ENCODE measurements at places on chromosomes 6 and 20.
A peak's percentile ranks its signal among the peaks of the same experiment; 100 is the strongest.

GRCh38 chr6:107342144-107342543 lies 117.2 kb downstream of the PDSS2 start:
- DNase-seq, result no peak

DNA sequence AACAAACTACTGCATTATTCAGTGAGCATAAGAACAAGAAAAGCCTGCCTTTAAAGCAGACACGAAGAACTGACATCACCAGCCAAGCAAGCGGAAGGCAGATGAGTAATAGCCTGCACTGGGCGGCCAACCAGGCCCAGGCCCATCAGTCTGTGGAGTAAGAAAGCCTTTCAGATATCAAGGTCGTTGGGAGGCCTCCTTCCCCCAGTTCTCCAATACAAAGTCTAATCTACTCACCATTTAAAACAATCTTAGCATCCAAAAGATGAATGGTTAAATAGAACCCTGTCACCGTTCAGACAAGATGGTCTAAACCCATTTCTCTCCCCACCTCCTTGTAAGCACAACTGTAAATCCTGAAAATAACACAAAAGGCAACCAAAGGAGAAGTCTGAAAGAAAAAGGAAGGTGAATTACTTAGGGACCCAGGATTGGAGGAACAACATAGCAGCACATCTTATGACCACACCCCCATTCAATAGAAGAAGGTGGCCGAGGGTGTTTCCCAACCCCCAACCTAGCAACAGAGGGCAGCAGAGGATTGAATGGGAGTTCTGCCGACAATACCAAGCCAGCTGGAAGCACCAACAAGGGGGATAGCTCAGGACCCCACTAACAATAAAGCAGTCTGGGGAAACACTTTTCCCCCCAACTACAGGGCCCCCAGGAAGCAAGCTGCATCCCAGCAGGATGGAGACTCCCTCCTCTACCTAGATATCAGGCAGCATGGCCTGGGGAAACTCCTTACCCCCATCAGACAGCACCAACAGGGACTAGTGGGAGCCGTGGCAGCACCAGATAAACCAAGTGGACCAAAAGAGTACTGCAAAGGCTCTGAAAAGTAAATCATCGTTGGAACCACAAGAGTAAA lies 67.9 kb downstream of the ZHX3 start:
- DNase-seq, result peak; percentile 74

DNA sequence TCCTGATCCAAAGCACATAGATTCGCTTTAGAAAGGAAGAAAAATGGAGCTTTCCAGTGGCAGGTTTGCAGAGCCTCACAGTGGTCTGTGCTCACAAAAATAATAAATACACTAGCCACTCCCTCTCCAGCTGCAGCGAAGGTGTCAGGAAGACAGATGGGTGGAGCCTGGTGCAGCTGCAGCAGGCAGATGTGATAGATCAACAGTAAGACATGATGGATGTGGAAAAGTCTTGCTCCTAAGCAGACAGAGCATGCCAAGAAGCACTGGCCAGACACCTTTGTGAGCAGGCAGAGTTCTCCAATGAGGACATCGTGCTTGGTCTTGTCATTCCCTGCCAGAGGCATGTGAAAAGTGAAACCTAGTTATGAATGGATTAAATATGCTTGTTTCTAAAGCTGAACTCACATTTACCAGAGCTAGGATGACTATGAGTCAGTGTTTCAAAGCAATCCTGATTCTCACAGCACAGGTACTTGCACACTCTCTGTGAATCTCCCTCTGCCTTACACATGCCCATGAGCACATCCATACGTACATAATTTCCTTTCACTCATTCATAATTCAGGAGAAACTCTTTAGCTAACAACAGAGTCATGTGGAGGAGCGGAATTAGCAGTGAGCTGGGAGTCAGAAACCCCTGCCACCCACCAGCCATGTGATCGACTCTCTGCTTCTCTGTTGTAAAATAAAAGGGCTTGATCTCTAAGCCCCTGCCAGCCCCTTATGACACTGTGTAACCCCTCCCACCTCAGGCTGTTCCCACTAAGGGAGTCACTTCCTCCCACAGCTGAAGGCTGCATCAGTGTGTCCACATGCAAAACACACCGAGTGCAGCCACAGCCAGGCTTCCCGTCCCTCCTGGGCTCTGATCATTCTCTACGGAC lies 111.2 kb downstream of the SCML4 start:
- DNase-seq, result no peak

GRCh38 chr6:31401403-31401802 lies 2.0 kb upstream of the MICA start:
- DNase-seq, result no peak

DNA sequence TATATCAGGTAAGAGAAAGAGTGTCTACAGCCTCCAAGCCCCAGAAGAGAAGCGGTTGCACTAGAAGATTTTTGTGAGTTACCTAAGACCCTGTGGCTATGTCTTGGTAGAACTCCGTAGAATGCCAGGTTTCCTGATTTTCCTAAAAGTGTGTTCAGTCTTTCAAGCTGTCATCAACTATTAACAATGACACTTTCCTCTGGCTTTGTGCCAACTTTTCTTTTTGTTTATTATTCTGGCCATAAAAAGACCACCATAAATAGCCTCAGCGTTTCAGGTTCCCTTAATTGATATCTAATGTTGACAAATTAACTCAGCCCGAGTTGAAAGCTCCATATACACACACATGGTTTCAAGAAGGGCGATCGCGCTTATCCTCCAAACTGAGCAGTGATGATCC lies 1.2 kb downstream of the PAK5 start:
- no peak for DNase-seq

DNA sequence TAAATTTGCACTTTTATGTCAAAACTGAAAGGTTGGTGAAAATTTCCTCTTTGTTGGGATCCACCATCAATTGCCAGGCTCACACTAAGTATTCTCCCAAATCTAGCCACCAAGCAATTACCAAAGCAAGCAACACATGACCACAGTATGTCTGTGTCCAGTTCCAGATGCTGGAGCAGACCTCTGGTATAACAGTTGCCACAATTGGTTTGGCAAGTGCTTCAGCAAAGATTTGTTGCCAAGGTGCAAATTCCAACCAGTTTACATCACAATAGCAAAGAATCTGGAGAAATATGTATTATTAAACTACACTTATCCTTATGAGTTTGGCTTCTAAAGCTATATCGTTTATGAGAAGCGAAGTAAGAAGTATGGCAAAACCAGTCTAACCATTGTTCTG lies 6.4 kb downstream of the GTF2H5 start:
- DNase-seq, result no peak

DNA sequence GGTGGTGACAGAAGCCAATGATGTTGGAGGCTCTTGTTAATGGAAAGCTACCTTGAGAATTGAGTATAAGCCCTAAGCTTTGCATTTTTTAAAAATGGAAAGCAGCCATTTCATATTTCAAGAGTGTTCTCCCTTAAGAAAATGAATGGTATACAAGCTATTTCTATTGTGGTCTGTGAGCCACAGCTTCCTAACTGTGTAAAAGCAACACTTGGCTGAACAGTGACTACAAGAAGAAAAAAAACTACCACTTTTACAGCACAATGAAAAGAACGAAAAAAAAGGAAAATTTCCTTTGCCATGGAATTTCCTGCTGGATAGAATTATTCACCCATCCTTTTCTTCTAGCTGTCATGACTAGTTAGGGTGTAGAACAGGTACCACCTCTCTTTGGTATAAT lies 397.1 kb upstream of the BTBD3 start:
- DNase-seq, result no peak

GRCh38 chr20:58597249-58597891 lies 53.7 kb upstream of the STX16 start:
- DNase-seq, result no peak

DNA sequence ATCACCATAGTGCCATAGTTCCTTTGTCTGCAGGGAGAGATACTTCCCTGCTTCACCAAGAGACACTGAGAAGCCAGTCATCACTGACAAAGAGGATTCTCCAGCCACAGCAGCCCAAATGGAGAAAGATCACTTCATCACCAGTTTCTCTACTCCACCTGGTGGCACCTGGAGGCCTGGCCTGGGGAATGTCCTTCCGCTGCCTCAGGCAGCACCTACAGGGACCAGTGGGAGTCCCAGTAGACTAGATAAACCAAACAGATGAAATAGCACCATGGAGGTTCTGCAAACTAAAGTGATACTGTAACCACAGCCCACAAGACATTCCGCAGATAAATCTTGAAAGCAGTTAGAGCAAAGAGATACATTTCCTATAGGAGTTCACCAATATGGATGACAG lies 266.5 kb downstream of the C6orf118 start:
- DNase-seq, result no peak

GRCh38 chr6:3076320-3076719 lies 8.0 kb downstream of the RIPK1 start:
- DNase-seq, result no peak

GRCh38 chr6:22003287-22003686 lies 293.5 kb downstream of the PRL start:
- no peak for DNase-seq

DNA sequence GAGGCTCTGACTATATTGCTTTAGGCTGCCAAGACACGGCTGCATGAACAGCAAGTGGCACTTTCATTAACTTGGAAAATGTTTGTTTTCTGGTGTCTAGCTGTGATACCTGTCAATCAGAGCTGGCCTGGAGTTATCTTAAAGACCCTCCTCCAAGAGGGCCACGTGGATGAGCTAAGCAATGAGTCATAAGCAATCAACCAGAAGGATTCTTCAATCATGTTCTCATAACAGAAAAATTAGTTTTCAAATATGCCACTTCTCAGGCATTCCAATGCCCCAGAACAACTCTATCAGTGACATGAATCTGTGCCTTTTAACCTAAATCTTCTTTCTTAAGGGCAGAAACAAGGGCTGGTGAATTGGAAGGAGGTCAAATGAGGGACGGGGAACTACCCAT lies 283.0 kb downstream of the HTR1B start:
- DNase-seq, result no peak

- DNase-seq, result no peak
These were observed 31.6 kb upstream of the ANKRD60 start for GRCh38 chr20:58260006-58260405.

- no peak for DNase-seq
These were observed 11.5 kb downstream of the TOMM6 start for GRCh38 chr6:41798901-41799558.

- no peak for DNase-seq
These were observed 47.3 kb downstream of the ARMC2 start for GRCh38 chr6:108895571-108895970.

GRCh38 chr6:131950767-131951575 lies at the start of gene CCN2:
Gene CCN2 (minus strand): TSS chr6:131951372. CDS start chr6:131951172, 200 bp downstream.
- peak; percentile 41 for DNase-seq

- no peak for DNase-seq
These were observed at the start of gene GNAS for GRCh38 chr20:58852543-58853271. Gene GNAS (plus strand): TSS chr20:58852716.

DNA sequence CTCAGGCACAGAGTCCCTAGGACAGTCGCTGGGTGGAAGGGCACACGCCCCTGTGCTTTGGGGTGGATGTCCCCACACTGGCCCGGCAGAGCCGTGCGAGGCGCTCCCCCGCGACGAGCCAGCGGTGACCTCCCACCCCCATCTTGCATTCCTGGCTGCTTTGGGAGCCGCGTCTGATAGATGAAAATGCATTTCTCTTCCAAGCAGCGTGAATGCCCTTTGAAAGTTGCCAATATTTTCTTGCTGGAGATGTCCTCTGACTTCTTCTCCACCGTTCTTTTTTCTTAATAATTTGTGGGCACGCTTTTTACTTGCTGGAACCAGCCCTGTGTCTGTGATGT lies 29.9 kb downstream of the COL20A1 start:
- no peak for DNase-seq

DNA sequence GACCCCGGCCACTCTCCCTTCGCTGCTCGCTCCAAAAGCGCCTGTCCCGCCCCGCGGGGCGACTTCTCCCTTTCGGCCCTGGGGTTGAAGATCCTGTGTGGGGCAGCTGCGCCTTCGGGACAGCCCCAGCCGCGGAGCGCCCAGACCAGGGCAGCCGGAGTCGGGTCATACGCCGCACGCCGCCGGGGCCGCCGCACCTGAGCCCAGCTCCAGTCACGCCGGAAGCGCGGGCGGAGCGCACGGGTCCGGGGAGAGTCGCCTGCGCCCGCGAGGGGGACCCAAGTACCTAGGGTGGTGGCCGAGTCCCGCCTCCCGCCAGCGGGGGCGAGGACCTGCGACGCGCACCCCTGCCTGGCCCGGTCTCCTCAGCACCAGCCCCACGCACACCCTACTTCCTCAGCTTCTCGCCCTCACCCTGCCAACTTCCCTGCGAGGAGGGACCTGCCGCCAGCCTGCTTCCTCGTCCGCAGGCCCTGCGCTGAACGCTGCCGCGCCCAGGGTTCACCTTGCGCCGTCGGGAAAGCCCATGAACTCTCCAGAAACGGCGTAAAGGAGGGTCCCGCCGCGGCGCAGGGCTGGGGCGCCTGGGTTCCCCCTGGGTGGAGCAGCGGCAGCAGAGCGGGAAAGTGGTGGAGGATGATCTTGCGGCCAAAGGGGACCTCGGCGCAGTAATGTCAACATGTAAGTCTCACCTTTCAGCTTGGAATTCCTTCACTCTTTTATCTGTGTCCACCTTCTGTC lies at the start of gene ADGRG6:
Gene ADGRG6, plus strand, starts transcription at position 357 of the 741 bp plus-strand sequence. Its CDS starts 323 bp downstream, at position 680.
- peak; percentile 2 for DNase-seq

- no peak for DNase-seq
These were observed 89.1 kb upstream of the PLEKHG1 start for GRCh38 chr6:150510576-150510975.

GRCh38 chr20:3313683-3314065 lies 74.7 kb upstream of the SLC4A11 start:
- DNase-seq, result no peak

- no peak for DNase-seq
These were observed 59.5 kb upstream of the GGTLC1 start for GRCh38 chr20:24048024-24048611.

DNA sequence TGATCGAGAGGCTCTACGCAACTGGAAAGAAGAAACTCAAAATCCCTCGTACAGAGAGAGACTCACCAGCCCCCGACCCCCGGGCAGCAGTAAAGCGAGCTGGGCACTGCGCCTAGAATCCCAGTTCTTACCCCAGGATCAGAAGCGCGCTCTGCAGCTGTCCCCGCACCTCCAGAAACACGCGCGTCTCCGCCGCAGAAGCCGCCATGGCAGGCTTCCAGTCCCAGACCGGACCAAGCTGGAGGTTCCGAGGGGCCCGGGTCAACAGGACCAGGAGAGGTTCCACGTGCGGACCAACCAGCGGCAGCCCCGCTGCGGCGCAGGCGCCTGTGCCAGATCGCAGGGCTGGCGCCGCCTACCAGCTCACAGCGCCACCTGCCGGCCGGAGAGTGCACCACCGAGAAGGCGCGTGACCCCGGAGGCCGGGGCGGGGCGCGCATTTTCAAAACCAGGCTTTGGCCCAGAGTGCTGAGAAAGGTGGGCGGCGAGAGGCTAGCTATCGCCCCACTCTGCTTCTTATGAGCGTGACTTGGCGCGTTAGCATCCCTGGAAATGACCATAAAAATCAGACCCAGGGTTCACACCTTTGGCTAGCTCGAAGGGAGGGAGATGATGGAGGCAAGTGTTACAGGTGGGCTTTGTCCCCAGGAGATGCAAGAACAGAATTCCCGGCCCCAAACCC lies at the start of gene UBE3D:
Gene UBE3D, minus strand, starts transcription at position 331 of the 682 bp plus-strand sequence. Its CDS starts 123 bp downstream, at position 208.
- DNase-seq, result peak; percentile 82

Data from globus pallidus (tissue), 1 donor.